GM12864 (cell line): ENCODE measurements at places on chromosomes 5 and 9.
A peak's percentile ranks its signal among the peaks of the same experiment; 100 is the strongest.

DNA sequence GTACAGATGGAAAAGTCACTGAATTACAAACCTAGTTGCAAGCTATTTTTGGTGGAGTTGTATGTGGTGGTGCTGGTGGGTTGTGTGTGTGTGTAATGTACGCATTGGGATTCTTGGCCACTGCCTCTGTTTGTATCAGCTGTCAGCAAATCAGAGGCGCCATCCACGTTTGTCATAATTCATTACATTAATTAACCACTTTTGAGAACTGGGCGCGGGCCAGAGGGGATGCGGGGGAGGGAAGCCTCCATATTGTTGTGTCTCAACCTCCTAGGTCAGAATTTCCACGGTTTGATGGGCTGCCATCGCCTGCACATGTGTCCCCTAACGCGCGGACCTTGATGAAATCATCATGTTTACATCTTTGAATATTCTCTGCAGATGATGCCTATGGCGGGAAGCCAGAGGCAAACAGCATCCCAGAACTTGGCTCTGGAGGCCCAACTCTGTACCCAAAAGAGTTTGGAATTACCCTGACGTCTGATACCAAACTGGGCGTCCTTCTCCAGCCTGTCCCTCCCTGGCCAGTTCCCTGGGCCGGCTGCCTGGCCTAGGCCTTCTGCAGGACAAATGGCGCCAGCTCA lies 54.9 kb downstream of the FGF18 start:
- DNase-seq, result no peak

- DNase-seq, result peak; percentile 48
These were observed 13.4 kb downstream of the PWWP2A start for GRCh38 chr5:160105686-160106360.

DNA sequence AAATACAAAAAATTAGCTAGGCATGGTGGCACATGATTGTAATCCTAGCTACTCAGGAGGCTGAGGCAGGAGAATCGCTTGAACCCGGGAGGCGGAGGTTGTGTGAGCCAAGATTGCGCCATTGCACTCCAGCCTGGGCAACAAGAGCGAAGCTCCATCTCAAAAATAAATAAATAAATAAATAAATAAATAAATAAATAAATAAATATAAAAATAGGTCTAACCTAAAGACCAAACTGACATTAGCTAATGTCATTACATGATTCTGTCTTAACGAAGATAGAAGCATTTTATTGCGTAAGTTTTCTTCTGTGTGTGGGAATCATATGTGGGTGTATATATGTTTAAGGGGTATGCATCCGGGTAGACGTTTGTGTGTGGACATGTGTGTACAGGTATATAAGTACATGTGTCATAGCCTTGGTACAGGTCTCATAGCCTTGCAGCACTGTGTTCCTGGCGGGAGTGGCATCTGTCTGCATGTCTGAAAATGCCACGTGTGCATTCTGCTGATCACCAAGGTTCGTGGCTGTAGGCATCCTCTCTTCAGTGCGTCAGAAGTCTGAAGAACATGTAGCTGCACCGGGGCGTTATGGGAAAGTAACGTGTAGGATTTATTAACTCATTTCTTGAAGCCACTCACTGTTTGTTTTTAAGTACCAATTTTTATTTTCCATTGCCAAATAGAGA lies 298.1 kb downstream of the NR3C1 start:
- DNase-seq, result no peak

- no peak for DNase-seq
These were observed 60.8 kb downstream of the CSF2 start for GRCh38 chr5:132134384-132134783.

DNA sequence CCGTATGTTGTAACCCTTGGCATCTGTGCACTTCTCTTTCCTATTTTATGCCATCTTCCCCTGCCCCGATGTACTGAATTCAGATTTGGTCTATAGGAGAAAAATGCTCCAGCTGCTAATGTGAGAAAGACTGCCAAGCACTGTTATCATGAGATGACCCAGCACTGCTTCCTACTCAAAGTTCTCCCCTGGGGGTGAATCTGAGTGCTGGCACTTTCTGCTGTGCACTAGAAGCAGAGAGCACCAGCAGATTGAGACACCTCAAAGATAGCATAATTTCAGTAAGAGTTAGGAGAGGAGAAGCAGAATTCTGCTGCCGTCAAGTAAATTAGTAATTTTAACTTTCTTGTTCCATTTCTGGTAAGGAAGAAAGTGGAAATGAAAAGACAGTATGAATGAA lies 92.8 kb upstream of the ACOT12 start:
- no peak for DNase-seq

GRCh38 chr5:177500685-177501522 lies 3.5 kb upstream of the PDLIM7 start:
- DNase-seq, result no peak

GRCh38 chr5:14239951-14240350 lies 96.8 kb downstream of the TRIO start:
- no peak for DNase-seq

DNA sequence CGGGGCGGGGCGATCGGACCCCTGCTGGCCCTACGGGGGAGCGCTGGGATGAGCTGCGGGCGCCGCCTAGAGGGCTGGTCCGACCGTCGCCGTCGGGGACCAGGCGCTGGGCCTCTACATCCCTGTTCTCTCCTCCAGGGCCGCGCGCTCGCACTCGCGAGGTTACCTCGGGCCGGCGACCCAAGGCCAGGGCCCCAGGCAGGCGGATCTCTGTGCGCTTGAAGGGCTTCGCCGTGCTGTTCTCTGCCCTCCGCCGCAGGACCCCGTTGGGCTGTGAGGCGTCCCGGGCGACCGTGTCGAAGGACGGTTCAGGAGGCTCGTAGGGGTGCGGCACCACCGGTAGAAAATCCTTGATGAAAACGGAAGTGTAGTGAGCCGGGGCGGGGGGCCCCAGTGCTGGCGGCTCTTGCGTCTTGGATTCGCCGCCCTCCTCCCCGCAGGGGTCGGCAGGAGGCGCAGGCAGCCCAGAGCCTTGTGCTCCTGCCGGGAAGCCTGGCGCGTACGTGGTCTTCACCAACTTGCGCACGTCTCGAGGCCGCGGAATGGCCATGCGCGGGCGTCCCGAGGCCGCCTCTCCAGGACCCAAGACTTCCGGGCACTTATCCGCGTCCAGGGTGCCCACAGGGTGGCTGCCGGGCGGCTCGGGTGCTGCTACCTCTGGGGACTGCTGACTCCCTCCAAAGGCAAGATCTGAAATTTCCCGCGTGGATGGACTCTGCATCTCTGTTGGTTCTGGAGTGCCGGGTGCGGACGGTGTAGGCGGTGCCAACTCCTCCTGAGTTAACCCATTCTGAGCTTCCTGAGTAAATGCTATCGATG lies 2.0 kb downstream of the PROB1 start:
- DNase-seq, result no peak

DNA sequence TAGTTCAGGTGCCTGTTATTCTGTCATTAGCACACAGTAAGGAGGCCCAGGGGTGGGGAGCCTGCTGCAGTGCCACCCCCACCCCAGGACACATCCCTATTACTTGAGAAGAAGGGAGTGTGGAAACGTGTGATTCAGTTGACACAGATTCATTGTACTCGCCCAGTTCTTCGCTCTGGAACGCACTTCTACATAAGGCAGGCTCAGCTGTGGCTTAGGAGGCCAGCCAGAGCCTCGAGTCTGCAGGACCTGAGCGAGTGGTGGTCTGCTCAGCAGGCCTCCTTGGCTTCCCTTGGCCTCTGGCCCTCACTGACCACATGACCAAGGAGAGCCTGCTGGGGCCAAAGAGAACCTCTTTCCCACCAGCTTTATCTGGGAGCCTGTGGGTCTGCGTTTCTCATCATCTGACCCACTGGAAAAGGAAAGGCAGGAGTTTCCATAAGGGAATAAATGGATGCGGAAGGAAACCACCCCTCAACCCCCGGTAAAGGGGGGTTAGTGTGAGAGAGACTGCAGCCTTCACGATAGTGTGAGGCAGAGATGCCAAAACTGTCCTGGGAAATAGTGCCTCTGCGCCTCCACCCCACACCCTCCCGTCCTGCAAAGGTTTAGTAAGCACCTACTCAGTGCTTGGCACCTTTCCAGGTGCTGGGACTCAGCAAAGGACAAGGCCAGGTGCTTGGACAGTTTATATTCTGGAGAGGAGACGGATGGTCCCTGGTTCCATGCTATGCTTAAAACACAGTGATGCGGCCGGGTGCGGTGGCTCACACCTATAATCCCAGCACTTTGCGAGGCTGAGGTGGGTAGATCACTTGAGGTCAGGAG lies 73.7 kb downstream of the PPARGC1B start:
- no peak for DNase-seq

GRCh38 chr9:13809401-13809800 lies 504.5 kb downstream of the NFIB start:
- DNase-seq, result no peak

DNA sequence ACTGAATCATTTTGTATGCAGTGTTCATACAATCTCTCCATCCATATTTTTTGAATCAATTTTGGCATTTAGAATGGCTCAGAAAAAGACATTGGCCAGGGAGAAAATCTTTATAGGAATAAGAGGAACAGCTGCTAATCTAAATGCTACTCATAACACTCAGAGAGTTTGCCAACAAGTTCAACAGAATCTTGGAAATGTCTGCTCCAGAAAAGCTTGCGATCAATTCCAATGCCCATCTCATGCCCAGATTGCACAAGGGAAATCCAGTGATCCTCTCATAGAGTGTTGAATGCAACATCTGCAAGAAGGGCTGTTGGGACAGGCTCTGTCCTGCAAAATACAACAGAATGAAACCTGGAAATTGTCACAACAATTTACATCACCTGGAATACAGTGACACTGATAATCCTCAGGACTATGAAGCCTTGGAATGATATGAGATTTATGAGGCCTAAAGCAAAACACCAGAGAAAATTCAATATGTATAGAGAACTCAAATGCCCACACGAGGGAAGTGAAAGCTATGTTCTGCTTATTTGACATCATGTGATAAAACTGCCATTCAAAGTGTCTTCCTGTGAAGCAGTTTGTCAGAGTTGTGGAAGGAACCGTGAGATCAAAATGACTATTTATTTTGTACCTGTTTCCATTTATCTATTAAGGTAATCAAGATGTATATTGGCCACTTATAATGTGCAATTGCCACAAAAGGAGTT lies 190.1 kb downstream of the PARP8 start:
- peak; percentile 30 for DNase-seq

- DNase-seq, result no peak
These were observed 28.7 kb downstream of the GTF3C4 start for GRCh38 chr9:132698989-132699388.

DNA sequence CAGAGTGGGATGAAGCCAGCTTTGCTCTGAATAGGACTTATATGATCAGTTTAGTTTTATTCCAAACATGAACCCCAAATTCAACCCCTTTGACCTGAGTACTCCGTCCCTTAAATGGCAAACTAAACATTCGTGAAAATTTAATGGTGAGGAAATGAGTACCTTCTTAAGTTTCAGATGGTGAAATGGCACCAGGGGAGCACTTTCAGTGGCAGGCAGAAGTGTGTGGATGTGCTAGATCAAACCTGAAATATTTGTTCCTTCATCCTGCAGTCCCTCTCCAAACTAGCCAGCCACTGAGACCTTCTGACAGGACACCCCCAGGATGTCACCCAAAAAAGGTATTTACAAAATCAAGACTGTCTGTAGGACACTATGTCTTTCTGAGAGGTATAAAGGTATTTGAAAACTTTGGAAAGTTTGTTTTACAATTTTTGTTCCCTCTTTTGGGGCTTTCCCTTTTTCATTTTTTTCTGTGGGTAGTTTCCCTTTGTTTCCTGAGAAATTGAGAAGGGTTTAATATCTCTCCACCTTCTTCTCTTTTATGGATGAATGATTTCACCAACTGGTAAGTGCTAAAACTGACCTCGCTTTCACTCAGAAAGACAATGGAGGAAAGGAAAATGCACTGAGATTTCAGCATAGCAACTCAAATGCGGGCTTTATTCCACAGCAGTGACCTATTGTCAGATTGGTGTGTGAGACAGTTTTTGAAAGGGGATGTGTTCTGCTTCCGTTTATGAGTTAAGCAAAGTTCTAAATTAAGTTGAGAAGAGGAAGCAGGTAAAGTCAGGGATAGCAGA lies 127.1 kb downstream of the TMC1 start:
- no peak for DNase-seq

DNA sequence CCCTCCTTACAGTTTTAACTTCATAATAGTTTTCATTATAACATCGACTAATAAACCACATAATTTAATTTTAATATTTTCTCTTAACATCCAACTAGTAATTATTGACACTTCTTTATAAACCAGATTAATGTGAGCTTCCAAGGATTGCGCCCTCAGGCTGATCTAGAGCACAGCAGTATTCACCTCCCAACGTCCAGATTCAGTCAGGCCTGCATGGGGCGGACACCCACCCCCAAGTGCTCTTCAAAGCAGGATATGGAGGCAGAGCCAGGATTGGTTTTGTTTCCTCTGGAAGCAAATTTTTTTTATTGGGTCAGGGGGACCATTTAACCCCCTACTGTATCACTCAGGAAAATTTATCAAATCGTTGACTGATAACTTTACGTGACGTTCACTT lies 215.4 kb downstream of the TRIO start:
- DNase-seq, result no peak
